ENCODE measurements at places on chromosomes 1 and 21.
A peak's percentile ranks its signal among the peaks of the same experiment; 100 is the strongest.

GRCh38 chr1:62686822-62687221, 1.4 kb downstream of the DOCK7 start:
- DNase-seq, result no peak

DNA sequence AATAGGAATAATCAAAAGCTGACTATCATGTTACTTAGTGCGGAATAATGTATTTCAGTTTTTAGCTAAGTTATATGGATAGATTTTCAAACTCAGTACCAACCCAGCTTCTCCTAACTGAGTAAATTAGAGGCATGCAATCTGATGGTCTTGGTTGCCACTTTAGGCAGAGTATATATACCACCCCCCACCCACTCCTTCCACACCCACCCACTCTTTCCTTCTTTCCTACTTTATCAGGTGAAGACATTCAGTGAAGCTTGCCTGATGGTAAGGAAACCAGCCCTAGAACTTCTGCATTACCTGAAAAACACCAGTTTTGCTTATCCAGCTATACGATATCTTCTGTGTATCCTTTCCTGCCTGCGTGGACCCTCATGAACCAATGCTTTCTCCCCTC, 36.3 kb downstream of the DAP3 start:
- DNase-seq, result no peak

DNA sequence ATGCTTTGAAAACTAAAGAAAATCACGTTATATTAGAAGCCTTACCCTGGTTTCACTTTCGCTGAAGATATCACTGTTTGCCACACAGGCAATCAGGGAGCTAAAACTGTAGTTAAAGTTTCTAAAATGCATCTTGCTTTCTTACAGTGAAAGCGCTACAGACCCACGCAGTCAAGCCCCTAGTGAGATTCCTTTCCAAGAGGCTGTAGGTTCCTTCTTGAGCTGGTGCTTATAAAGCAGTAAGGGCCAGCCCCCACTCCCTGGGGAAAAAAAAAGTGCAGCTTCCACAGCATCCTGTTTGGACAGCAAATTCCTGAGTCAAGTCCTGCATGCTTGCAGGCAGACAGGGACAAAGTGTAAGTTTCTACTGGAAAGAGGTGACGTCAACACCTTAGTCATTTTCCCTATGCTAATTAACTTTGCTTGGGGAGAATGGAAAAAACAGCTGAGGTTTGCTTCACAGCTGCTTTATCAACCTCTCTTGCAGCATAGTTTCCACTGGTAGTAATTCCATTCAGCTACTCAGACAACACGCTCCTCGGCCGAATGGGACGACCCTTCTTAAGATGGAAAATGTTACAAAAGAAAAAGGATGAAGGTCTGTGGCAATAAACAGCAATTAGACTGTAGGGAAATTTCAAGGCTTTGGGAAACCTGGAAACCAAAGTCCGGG, 14.7 kb upstream of the KCNE1 start:
- peak; percentile 21 for DNase-seq

DNA sequence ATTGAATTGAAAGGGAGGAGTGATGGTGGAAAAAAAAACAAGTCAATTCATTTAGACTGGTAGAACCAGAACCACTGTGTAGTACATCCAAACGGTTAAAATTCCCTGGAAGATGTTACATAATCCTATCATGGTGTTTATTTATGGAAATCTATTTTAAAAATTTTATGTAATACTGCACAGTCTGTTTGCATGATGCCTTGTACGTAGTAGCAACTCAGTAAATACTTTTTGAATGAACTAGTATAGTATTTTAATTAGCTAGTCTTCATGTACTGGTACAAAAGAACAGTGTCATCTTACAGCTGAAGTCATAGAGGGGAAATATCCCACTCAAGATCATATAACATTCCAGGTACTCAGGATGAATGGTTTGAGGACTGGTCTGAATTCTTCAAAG, 27.0 kb upstream of the IER5 start:
- no peak for DNase-seq

- DNase-seq, result no peak
Measured at GRCh38 chr1:13766592-13767564, 66.9 kb downstream of the PRDM2 start.

GRCh38 chr1:62012836-62013235, 181.8 kb upstream of the L1TD1 start:
- no peak for DNase-seq

- DNase-seq, result no peak
Measured at GRCh38 chr21:38329162-38329561, 72.4 kb downstream of the KCNJ15 start.

GRCh38 chr1:231896806-231897205, 270.2 kb downstream of the DISC1 start:
- no peak for DNase-seq

GRCh38 chr1:23178950-23179349, 10.3 kb upstream of the LUZP1 start:
- DNase-seq, result no peak

DNA sequence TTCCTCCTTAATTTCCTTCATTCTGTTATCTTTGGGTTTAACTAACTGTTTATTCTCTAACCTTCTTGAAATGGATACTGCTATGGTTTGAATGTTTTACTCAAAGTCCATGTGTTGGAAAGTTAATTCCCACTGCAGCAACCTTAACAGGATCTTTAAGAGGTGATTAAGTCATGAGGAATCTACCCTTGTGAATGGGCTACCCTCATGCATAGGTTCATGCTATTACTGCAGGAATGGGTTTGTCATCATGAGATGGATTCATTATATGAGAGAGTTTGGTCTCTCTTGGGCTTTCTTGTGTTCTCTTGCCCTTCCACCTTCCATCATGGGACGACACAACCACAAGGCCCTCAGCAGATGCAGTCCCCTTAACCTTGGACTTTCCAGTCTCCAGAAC, 516.9 kb downstream of the ADGRL2 start:
- no peak for DNase-seq

GRCh38 chr1:204261266-204261665, 47.5 kb upstream of the GOLT1A start:
- no peak for DNase-seq

- peak; percentile 18 for DNase-seq
Measured at GRCh38 chr1:117534995-117535467, 70.8 kb upstream of the TENT5C start.

DNA sequence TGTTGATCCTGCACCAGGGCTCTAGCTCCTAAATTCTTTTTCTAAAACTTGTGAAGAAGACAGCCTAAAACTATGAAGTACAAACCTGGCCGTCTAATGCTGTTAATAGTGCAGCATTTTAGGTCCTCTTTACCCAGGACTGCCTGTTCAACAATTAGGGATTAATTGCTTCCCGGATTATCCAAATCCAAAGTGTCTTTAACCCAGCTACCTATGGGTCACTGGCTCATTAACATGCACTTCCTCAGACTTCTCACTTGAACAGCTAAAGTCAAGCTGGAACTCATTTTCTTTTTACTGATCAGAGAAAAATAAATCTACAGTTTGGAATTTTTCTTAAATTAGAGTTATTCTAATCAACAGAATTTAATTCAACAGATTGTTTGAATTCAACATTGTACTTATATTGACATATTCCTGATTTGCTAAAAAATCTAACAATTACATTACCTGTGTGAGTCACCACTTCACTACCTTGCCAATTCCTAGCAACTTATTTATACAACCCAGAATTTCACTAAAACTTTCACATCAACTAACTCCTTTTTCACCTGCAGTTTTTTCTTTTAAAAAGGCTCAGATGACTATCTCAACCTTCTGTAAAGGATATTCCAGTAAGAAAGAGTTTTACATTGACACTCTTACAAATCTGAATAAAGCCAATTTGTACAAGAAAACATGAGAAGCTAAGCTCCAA, 3.3 kb downstream of the HNRNPU start:
- DNase-seq, result no peak

DNA sequence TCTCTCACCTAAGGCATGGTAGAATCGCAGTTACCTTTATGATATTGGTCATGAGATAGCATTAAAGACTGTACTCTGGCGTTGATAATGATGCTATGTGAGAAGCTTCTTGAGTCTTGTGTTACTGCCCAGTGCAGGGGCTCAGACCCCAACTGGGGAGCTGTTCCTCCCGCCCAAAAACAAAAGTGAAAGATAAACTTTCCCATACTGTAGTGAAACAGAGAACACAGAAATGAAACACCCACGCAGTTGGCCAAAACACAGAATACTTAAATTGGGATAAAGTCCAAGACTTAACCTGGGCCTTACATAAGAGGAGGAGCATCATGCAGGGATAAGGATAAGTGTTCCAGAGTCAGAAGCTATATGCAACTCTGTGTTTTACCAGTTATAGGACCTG, 130.6 kb downstream of the HHIPL2 start:
- no peak for DNase-seq

DNA sequence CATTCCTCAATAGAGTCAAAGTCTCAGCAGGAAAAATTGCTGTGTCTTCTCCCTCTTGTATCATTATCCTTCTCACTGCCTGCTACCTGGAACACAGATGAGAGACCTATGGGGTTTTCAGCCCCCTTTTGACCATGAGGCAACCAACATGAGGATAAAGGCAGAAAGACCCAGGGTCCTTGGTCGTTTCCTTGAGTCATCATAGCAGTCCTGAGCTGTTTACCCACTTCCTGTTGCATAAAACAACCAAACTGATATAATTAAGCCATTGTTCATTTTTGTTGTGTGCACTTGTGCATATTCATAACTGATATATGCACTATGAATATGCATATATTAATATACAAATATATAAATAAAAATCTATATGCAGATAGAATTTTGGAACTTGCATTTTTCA, 188.3 kb upstream of the MAP1LC3C start:
- DNase-seq, result no peak

DNA sequence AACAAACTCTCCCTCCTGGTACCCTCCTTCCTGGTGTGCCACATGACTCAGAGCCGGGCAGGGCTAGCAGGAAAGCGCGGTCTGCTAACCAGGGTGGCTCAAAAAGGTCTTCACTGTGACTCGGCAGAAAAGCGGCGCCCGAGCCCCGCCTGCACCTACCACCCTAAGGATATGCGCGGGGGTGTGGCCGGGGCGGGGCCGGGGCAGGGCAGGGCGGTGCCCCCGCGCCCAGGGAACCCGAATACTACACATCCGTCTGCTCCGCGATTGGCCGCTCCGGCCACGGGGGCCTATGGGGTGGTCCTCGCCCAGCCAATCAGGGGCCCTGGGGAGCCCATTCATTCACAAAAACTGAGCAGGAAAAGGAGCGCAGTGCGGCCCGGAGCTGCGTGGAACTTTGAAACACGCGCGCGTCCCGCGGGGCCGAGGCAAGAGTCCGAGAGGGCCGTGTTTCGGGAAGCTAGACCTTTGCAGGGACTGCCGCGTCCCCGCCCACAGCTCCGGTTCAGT, 1.7 kb downstream of the LRP8 start:
- DNase-seq, result peak; percentile 93

DNA sequence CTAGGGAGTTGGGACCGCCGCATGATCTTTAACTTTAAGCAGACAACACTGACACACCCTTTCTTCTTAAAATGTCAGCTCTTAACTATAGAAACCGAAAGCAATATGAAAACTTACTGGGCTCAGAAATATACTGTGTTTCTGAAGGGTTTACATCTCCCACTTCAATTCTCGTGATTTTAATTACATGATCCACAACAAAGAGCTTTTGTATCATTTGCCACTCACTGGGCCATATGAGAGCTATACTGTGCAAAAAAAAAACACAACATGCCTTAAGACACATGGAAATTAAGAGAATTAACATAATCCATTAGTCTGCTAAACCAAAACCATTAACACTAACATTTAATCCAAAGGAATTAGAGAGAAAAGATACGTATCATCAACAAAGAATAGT, 35.0 kb upstream of the RAP1GAP start:
- no peak for DNase-seq

DNA sequence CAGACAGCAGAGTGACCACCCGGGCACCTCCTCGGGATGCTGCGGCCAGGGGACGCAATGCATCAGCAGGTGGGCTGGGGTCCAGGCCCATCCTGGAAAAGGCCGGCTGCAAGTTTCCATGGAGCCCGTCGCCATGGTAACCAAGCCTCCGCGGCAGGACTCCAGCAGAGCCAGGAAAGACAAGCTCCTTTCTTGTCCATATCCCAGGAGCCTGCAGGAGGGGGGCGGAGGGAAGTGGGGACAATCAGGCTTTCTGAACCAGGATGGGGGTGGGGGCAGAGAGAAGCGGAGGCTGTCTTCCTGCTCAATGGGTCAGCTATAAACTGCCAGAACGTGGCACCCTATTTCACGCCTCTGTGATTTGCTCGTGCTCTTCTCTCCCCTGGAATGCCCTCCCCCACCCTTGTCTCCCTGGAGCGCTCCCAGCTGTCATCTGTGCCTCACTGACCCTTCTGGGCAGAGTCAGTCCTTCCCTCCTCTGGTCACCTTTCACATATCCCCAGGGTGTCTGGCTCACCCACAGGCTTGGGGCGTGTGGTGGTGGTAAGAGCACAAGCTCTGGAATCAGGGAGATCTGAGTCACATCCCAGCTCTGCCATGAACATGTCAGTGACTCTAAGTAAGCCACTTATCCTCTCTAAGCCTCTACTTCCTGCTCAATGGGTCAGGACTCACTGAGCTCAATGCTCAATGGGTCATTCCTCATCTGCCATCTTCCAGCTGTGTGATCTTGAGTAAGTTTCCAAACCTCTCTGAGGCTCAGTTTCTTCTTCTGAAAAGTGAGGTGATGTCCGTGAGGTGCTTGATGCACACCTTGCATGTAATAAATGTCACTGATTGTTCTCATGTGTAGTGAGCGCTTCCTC, 58.9 kb upstream of the LAPTM5 start:
- DNase-seq, result no peak

- no peak for DNase-seq
Measured at GRCh38 chr1:67749844-67750690, 65.1 kb downstream of the GADD45A start.

DNA sequence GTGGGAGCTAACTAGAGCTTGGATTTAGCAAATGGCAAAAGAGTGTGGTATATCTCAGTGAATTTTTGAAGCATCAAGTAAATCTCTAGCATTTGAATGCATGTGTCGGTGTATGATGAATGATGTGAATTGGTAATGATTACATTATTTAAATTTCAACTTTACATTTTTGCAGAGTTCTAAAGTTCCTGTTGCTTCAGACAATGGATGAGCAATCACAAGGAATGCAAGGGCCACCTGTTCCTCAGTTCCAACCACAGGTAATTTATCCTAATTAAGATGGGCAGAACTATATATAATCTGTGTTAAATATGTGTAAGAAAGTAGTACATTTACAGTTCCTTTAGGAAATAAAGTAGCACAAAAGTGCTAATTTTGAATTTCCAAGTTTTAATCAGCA, 75.6 kb downstream of the NEK7 start:
- no peak for DNase-seq

- DNase-seq, result peak; percentile 38
Measured at GRCh38 chr1:24201941-24202440, 14.9 kb upstream of the IFNLR1 start.

DNA sequence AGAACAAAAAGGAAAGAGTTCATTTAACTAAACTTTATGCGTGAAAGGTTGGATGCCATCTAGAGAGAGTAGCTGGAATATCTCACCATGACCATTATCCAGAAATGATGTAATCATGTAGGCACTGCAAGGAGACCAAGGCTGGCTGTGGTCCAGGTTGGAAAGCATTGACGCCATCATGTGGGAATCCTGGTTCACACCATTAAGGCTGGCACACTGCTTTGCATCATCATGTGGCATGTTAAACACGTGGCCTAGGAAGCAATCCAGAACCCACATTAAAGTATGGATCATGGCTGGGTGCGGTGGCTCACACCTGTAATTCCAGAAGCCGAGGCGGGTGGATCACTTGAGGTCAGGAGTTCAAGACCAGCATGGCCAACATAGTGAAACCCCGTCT, 4.3 kb downstream of the ADAMTS1 start:
- DNase-seq, result no peak

All from activated CD4-positive, alpha-beta T cell treated with anti-CD3 and anti-CD28 coated beads, Interleukin-2, amount 50 U/mL, for 24 hours (primary cell).